Stimulated activated naive CD4-positive, alpha-beta T cell treated with Interleukin-2 at 50 U/mL for 16 hours (primary cell): ENCODE measurements at places on chromosomes 7 and 10.

DNA sequence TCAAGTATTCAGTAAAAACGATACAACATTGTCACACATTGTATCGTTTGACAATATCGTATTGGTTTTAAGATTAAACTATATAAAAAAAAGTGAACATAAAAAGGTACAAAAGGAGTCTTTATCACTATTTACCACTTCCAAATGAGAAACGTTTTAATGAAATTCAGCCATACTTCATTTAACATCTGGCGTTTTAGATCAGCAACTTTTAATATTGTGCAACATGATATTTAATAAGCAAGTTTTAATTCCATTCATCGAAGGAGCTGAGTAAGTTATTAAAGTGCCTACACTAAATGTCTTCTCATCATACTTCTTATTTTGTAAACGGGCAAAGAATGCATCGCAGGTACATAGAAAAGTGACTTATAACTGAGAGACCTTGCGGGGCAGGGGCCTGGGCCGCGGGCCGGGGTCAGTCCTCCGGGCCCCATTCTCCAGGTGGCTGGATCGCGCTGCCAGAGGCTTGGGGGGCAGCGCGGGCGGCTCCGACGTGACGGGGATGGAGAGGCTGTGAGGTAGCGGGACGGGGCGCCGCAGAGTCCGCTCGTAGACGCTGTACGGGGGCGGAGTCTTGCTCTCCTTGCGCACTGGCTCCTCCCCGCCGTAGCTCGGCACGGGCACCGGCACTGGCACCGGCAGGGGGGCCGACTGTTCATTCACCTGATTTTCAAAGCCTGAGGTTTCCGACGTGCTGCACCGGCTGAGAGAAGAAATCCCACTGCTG is 165.8 kb upstream of the IMMP2L start:
- no peak for DNase-seq

GRCh38 chr10:2893158-2893845 is 174.0 kb upstream of the PFKP start:
- no peak for DNase-seq

- DNase-seq: no peak
These were observed 148.8 kb downstream of the TAX1BP1 start for GRCh38 chr7:27888736-27889135.

GRCh38 chr7:24670782-24671181 is 86.5 kb downstream of the GSDME start:
- DNase-seq: no peak

DNA sequence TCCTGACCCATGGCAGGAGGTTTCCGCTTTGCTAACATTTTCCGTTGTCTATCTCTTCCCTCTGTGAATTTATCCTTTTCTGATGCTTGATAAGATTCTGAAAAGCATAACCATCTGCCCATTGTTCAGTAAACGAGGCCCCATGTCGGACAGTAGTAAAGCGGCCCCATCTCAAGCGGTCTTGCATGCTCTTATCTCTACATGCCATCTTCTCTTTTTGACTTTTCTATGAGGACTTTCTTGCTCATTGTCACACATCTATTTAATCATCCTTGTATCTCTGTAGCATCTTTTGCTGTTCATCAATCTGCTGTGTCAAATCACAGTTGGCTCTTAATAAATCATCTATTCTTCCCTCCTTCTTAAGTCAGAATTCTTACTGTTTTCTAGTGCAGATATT is 37.6 kb downstream of the ZNF248 start:
- no peak for DNase-seq

DNA sequence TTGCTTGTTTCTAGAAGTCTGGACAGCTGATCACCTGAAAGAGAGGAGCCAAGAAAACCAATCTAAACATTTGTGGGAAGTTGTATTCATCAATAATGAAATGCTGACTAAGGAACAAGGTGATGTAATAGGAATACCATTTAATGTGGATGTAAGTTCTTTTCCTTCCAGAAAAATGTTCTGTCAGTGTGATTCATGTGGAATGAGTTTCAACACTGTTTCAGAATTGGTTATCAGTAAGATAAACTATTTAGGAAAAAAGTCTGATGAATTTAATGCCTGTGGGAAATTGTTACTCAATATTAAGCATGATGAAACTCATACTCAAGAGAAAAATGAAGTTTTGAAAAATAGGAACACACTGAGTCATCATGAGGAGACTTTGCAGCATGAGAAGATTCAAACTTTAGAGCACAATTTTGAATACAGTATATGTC is 39.8 kb upstream of the ZNF37A start:
- no peak for DNase-seq

DNA sequence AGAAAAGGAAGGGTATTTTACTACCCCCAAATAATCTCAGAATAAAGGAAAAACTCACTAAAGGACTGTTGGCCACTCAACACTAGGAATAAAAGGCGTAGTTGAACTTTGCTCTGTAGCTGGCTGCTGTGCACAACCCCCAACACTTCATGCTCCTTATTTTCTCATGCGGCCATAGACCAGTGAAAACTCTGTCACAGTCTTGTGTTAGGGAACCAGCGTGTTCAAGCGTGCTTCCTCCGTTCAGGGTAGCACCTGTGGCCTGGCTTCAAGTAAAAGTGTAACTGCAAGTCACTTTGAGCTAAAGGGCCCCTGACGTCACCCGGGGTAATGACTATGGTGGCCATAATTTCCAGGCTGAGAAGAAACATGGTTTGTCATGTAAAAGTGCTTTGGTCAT is 27.0 kb downstream of the BLNK start:
- DNase-seq: no peak

- no peak for DNase-seq
These were observed 38.4 kb downstream of the CARD11 start for GRCh38 chr7:3005257-3005656.

DNA sequence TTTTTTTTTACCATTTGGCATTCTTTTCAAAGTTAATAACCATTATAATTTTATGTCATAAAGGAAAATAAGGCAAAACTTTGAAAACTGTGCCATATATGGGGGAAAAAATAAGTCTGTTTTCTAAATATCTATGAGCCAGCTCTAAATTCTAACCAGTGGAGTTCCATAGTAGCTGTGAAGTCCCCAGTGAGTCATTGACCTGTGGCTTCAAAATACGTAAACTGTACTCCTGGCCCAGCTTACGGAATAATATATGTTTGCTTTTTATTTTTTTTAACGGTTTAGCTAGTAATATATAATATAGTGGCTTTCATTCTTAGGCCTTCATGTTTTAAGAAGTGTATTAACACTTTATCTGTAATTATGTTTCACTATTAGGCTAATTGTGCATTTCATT is 20.5 kb downstream of the ZRANB1 start:
- no peak for DNase-seq

- no peak for DNase-seq
These were observed 79.7 kb upstream of the OGDHL start for GRCh38 chr10:49841615-49842332.

- DNase-seq: no peak
These were observed 4.7 kb downstream of the MTERF1 start for GRCh38 chr7:91875851-91876250.

DNA sequence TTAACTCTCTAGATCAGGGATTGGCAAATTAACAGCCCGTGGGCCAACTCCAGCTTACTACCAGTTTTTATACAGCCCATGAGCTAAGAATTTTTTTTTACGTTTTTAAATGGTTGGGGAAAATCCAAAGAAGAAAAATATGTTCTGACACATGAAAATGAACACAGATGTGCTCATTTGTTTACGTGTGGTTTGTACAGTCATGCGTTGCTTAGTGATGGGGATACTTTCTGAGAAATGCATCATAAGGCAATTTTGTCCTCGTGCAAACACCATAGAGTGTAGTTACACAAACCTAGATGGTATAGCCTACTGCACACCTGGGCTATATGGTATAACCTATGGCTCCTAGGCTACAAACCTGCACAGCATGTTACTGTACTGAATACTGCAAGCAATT is 8.3 kb upstream of the SMKR1 start:
- no peak for DNase-seq

GRCh38 chr7:50857804-50858489 is 75.3 kb upstream of the GRB10 start:
- no peak for DNase-seq

- DNase-seq: no peak
These were observed 26.8 kb downstream of the ELFN1 start for GRCh38 chr7:1696671-1697498.

DNA sequence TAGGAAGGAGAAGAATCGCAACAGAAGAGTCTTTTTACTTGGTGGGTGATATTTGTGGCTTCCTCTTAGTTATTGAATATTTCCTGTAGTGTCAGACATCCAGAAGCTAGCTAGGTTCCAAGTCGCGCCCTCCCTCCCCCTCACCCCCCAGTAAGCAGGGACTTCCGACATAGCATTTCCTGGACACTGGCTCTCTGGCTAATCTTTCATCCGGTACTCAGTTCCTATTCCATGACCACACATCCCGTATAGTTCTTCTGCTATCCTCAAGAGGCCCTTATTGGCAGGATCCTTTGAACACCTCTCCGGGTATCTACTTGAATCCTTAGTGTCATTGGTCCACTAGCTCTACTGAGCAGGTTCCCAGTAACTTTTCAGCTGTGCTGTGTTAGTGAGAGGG is 167.8 kb downstream of the HDAC9 start:
- DNase-seq: no peak

DNA sequence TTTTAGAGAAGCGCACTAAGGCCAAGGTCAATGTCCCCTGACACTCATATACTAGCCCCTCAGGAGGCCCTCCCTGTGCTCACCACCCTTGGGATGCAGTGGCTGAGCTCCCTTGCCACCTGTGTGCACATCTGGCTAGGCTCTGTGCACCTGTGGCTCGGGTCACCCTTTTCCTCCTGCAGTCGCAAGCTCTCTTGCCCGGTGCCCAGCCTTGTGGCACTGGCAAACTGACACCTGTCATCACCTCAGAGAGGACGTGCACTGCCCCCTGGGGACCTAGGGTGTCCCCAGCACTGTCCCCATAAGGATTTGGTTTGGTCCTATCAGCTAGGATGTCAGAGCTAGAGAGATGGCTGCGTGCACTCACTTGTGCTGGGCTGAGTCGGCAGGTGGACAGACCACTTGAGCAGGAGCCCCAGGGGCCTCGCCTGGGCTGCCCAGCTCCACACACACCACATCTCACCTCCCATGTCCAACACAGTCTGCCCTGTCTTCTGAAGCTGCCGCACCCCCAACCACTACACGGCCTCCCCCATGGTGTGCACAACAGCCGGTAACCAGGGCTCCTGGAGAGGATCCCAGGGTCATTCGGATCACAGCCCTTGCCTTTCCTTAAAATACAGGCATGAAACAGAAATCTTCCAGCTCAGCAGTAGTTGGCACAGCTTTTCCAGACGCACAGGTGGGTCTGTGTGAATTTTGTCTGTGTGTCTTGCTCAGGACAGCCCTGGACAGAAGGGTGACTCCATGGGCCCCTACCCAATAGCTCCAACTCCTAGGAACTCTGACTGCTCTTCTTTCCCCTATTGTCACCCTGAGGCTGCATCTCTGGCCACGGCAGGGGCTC is 111.0 kb downstream of the GRID1 start:
- no peak for DNase-seq

GRCh38 chr10:100282907-100283306 is 3.6 kb downstream of the BLOC1S2 start:
- no peak for DNase-seq

DNA sequence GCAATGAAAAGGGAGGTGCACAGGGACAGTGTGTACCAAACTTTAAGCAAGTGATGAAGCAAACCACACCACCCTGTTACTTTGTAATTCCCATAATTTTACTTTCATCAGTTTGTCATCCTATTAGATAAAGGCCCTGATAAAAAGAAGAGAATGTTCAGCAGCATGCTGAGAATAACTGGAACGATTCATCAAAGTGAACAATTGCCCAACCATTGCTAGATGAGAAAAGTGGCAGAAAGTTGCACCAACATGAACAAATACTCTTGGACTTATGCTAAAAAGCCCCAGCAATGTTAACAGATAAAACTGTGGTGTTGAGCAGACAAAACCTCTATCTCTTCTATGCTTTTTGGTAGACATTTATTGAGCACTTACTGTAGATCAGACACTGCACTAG is 75.5 kb upstream of the PCGF5 start:
- DNase-seq: no peak

DNA sequence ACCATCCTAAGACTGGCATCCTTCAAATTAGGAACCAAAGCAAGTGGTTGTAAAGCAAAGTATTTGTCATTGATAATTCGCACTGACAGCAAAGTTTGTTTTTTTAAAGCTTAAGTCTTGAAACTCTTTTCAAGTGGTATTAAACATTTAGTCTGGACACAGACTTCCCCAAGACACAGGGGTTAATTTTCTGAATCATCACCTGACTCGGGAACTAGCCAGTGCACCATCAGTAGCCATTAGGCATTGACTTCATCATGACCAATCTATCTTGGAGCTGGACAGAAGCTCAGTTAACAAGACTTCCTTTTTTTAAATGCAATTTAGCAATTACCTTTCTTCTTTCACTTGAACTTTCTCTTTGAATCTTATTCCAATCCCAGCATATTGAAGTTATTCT is 210.6 kb downstream of the ZNF365 start:
- no peak for DNase-seq

- no peak for DNase-seq
These were observed 77.1 kb downstream of the ELFN1 start for GRCh38 chr7:1747004-1747801.

GRCh38 chr10:124632566-124632965 is 111.6 kb downstream of the FAM53B start:
- DNase-seq: no peak

- no peak for DNase-seq
These were observed 190.3 kb upstream of the SHH start for GRCh38 chr7:156002362-156003066.

DNA sequence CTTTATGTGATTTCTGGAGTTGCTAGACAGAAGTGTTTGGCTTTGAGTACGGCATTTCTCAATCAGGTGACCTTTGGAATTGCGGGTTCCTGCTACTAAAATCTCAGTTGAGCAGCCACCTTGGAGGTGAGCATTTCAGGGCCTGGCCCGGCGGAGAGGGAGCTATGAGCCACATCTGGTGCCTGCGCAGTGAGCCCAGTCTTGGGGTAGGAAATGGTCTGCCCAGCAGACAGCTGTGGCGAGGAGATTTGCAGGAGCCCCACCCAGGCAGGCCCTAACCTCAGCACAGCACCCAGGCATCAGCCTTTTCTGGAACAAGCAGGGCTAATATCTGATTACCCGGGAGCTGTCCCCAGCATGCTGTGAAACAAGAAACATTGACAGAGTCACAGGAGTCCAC is 547.9 kb upstream of the FOXK1 start:
- DNase-seq: no peak

DNA sequence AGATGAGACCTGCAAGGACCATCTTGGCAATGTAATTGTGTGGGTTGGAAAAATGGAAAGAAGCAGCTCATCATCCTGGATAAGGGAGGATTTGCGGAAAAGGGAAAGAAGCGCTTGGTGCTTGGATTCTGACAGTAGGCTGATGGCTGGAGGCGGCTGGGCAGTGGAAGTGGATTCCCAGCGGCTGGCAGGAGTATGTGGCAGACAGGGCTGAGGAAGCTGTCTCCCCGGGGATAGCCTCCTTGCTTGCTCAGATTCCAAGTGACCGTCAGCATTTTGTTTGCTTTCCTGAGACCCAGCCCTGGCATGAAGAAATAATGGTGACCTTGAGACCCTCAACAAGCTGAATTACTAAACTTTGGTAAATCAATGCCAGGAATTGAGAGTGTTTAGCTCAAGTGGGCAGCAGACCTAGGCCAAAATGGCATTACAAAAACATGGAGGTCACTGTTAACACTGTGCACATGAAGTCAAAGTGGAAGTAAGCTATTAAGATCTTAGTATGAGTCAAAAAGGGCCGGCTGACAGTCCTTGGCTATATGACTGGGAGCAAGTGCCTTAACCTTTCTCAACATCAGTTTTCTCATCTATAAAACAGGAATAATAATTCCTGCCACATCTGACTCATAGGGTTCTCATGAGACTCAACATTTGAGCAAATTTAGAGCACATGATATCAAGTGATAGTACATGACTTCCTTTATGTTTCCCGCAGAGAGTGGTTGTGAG is 21.3 kb downstream of the SLC25A28 start:
- DNase-seq: no peak

- no peak for DNase-seq
These were observed 135.6 kb downstream of the LHPP start for GRCh38 chr10:124596962-124597845.
